ENCODE measurements at places on chromosomes 16 and 17.

- DNase-seq: no peak
Measured at GRCh38 chr17:27264068-27264812, 29.7 kb upstream of the WSB1 start.

- DNase-seq: no peak
Measured at GRCh38 chr17:76955191-76955590, 87.0 kb downstream of the MGAT5B start.

GRCh38 chr16:71426880-71427615, 14.8 kb downstream of the TLE7 start:
- no peak for DNase-seq

GRCh38 chr17:61397086-61397842, 2.4 kb upstream of the TBX2 start:
- DNase-seq: no peak

DNA sequence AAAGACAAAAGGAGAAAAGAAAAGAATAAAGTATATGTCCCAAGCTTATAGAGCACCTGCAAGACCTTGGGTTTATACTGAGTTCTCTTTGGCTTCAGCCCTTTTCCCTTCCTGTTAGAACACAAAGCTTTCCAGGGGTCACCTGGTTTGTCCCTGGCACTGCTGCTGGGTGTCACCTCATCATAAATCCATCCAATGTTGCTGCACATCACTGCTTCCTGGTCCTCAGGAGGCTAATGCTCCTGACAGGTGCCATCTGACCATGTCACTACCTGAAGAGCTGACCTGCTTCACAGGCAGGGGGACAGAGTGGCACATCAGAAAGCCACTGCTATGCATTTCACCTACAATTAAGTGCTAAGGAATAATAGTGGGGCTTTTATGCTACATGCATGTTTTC, 164.6 kb upstream of the ELAC2 start:
- no peak for DNase-seq

GRCh38 chr16:3317315-3317999, 12.2 kb downstream of the ZNF75A start:
- no peak for DNase-seq

DNA sequence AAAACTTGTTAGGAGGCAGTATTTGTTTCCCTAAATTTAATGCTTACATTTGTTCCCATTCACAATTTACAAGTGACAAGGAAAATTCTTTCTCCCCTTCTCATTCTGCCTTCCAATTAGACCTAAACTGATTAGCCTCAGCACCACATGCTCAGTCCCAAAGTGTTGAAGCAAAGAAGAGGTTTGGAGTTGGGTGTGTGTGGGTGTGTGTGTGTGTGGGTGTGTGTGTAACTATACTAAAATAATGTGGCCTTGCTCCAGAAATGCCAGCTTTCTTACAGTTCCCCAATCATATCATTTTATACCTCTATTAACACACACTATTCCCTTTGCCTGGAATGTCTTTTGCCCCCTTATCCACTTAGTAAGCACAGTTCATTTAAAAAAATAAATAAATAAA, 6.9 kb upstream of the UTP6 start:
- no peak for DNase-seq

- DNase-seq: no peak
Measured at GRCh38 chr16:49350265-49351095, 23.1 kb upstream of the C16orf78 start.

DNA sequence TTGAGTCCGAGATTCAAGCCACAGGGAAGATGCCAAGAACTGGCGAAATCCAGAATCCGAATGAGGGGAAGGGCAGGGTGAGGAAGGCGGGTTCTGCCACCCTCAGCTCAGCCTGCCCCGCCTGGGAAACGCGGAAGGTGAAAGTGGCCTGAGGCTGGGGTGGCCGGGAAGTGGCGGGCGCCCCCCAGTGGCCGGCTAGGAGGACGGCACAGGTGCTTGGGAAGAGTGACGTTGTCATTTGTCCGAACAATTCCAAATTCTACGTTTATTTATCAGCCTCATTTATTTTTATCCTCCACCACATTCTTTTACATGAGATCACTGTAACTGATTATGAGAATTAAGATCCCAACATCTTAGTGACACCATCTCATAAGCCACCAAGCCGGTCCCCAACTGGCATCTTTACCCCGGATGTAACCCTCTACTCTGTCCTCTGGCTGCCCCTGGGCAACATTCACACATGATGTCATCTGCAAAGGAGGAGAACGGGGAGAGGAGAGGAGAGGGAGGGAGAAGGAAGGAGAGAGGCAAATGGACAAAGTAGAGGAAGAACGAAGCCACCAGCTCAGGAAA, 21.3 kb downstream of the SRCIN1 start:
- DNase-seq: peak; percentile 51

DNA sequence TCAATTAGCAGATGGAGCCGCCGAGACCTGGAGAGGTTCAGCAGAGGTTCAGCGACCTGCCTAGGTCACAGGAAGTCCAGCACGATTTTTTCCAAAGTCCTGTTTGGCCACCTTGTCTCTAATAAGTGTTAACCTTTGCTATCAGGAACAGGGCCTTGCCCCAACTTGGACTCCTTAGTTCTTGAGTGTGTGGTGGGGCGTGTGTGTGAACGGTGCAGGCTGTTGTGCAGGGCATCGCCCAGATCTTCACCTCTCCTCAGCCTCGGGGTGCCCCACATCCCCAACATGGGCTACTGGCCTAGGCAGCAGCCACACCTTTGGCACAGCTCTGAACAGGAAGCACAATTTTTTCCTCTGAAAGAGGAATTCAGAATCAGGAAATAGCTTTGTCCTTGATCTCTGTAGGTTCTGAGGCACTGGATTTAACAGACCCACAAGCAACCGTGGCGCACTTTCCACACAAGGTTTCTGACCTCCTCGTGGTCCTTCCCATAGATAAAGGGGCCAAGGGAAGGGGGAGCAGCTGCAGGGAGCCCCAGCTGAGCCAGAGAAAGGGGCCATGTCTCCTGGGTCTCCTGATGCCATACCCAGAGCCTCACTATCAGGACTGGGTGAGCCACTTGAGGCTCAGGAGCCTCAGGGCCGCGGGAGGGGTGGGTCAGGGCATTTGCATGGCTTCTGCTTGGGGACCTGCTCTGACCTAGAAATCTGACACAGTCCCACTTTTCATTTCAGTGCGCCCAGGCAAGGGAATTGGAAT, 10.4 kb downstream of the MPRIP start:
- DNase-seq: no peak

DNA sequence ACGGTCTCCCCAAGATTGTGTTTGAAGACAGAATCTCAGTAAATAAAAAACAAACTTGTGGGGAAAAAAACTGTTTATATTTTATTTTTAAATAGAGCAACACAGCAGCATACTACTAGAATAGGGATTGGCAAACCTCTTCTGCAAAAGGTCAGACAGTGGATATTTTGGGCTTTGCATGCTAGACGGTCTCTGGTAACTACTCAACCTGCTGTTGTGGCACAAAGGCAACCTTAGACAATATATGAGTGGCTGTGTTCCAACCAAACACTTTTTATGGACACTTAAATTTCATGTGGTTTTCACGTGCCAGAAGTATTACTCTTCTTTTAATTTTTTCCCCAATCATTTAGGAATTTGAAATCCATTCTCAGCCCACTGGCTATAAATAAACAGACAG, 55.0 kb downstream of the IRX5 start:
- no peak for DNase-seq

DNA sequence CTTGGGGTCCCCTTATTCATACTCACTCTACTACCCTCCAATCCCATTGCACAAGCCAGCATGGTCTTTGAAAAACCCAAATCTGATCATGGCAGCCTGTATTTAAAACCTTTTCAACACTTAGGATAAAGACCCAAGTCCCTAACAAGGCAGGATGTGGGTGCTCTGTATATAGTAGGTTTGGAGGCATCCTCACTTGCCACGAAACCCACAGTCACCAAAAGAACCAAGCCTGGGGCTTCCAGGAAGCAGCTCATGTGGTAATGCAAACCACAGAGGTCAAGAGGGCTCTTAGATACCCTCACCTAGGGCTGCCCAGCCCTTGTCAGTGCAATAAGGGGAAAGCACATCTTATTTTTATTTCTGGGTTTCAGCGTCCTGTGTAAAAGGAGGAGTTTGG, 218.6 kb upstream of the ASIC2 start:
- no peak for DNase-seq

- DNase-seq: no peak
Measured at GRCh38 chr17:78368348-78368747, 8.5 kb upstream of the SOCS3 start.

- DNase-seq: no peak
Measured at GRCh38 chr17:15349119-15349518, 7.7 kb upstream of the TEKT3 start.

GRCh38 chr16:68091380-68092261, 6.5 kb downstream of the NFATC3 start:
- DNase-seq: no peak
